ENCODE measurements at places on chromosomes 4 and X. TPM values are rescaled to one million over a fixed set of nuclear protein-coding genes. Genes with fewer than 3 reads are reported as not detected.
A peak's percentile ranks its signal among the peaks of the same experiment; 100 is the strongest.

DNA sequence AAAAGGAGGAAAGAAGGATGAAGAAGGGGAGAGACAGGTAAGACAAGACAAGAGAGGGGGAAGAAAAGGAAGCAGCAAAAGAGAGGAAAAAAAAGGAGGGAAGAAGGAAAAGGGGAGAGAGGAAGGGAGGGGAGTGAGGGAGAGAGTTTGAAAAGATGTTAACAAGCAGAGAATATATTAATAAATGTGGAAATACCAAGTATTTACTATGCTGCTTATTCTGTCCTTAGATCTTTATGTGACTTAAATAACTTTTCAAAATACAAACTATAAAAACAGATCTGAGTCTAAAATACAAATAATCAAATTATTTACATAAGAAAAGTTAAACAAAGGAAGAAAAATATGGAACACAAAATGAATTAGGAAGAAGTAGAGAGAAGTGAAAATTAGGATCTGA, 18.4 kb upstream of the COX18 start:
- DNase-seq = no peak

The CENPI gene
- 14.7 TPM for total RNA-seq

DNA sequence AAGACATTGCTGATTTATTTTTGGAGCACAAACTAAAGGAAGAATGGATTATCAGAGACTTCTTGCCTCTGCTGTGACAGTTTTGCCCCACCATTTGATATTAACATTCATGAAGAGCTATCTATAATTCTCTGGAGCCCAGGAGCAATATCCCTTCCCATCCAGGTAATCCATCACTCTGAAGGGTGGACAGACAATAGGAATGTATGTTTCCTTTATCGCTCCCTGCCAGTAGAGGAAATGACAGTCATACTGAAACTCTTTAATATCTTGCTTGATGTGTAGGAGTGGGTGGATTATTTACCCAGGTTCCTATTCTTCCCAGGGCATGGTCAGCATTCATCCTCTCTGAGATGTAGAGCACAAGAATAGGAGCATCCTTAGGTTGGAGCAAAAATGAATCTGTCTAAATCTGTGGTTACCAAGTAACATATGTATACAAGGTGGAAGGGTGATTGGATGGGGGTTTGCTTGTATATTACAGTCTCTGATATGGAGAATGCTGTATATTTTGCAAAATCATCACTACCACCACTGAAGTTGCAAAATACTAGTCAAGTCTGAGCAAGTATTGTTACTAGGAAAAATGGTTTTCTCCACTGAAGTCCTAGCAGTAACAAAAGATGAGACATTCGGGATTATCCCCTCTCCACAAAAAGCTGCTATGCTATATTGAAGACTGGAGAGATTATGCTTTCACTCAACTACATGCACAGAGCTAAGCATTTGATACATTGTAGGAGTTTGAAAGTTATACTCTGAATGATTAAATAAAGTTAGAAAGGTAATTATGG, 151.6 kb downstream of the CBLL2 start:
- no peak for DNase-seq

GRCh38 chr4:32932156-32932555, 2212.0 kb downstream of the PCDH7 start:
- no peak for DNase-seq

GRCh38 chr4:13476915-13477314, 7.2 kb downstream of the RAB28 start:
- DNase-seq = no peak

- no peak for DNase-seq
Observed at GRCh38 chr4:139596034-139596683, 40.1 kb upstream of the SETD7 start.

DNA sequence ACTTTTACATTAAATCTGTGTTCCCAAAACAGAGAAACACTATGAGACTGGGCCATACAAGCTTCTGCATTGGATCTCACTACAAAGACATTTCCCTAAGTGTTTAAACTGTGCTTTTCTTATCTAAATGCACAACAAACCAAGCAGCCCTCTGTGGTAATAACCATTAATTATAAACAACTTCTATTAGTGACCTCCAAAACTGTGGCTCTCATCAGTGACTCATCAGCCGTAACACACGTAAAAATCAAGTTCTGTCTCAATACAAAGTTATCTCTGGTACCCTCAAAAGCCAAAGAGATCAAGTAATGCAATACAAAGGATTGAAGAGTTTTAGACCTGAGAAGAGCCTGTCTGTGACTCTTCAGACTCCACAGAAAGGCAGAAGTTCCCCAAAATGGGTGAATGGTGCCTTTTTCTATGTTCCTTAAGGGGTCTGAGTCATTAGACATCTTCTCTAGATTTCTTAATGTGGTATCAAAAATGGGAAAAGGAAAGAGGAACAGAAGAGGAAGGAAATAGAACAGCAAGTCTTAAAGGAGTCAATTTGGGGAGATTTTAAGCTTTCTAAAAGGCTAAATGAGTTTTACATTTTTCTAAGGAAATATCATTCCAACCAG, 189.8 kb upstream of the PPP1R2C start:
- no peak for DNase-seq

The ZCCHC18 gene
- 5.5 TPM for total RNA-seq

DNA sequence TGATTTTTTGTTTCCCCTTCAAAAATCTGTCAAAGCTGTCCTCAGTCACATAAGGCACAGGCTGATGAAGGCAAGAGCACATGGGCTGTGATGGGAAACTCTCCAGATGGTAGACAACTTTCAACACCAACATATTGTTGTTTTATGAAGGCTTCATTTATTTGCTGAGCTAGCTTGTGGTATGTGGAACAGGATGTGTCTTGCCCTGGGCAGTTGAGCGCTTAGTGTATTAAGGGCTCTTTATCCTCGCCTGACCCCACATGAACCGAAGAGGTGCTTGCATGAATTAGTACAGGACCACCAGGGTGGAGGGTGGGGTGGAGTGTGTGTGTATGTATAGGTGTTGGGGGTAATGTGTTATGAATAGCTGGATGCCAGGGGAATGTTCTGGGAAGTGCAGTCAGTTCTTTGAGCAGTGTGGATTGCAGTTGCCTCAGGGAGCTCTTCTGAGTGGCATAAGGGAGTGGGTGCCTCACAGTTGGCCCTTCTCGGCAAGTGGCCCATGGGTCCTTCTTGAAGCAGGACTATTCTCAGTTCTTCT, 103.1 kb downstream of the PHEX start:
- no peak for DNase-seq

DNA sequence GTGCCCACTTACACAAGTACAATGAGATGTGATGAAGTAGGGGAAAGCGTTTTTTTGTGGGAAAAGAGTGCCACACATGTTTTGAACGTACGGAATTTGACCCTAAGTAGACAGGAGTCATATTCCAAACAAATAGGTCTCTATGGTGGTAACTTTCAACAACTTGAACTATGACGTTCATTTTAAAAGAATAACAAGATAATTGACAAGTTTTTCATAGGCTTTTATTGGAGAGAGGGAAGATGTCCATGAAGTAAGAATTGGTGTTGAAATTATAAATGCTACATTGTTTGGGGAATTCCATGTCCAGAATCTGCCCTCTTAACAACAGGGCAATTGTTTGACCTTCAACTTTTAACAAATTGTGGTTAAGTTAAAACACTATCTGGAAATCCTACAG, 126.5 kb downstream of the GASK1B start:
- no peak for DNase-seq

The ZDHHC15 gene
- 0.30 TPM for total RNA-seq

The BMP3 gene
- total RNA-seq = not detected

The HPGDS gene
- not detected for total RNA-seq

- DNase-seq = no peak
Observed at GRCh38 chr4:20764366-20764992, 64.2 kb downstream of the PACRGL start.

- DNase-seq = no peak
Observed at GRCh38 chr4:187962926-187963325, 32.6 kb upstream of the ZFP42 start.

- no peak for DNase-seq
Observed at GRCh38 chrX:134548257-134549201, 88.6 kb downstream of the HPRT1 start.

- DNase-seq = no peak
Observed at GRCh38 chrX:135009838-135010237, 12.5 kb downstream of the RTL8B start.

DNA sequence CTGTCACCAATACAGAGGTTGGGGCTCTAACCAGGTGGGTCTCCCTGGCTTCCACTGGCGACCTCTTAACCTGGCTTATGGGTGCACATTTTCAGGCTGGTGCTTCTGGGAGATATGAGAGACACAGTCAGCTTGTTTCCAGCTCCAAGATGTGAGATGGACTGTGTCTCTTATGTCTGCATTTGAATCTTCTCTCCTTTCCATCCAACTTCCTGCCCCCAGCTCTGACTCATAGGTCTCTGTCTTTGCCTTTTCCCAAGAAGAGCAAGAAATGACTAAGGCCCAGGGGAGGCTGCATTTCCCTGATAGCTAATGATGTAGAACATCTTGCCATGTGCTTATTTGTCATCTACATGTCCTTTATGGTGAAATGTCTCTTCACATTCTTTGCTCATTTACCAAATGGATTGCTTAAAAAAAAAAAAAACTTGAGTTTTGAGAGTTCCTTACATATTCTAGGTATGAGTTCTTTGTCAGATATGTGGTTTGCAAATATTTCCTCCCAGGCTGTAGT, 3.2 kb upstream of the UXT start:
- peak; percentile 39 for DNase-seq

- DNase-seq = no peak
Observed at GRCh38 chr4:85489273-85489981, 14.5 kb downstream of the ARHGAP24 start.

DNA sequence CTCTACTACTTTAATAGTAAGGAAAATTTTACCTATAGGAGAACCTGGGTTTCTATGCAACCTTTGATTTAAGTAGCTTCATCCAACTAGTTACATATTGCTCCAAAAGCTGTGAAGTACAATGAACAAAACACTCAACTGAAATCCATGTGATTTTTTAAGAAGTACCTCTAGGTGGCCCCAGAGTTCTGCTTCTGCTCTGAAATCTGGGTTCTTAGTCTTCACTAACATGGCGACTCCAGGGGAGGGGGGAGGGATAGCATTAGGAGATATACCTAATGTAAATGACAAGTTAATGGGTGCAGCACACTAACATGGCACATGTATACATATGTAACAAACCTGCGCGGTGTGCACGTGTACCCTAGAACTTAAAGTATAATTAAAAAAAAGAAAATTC, 73.4 kb upstream of the MAGEB2 start:
- no peak for DNase-seq

The MYOZ2 gene
- not detected for total RNA-seq

DNA sequence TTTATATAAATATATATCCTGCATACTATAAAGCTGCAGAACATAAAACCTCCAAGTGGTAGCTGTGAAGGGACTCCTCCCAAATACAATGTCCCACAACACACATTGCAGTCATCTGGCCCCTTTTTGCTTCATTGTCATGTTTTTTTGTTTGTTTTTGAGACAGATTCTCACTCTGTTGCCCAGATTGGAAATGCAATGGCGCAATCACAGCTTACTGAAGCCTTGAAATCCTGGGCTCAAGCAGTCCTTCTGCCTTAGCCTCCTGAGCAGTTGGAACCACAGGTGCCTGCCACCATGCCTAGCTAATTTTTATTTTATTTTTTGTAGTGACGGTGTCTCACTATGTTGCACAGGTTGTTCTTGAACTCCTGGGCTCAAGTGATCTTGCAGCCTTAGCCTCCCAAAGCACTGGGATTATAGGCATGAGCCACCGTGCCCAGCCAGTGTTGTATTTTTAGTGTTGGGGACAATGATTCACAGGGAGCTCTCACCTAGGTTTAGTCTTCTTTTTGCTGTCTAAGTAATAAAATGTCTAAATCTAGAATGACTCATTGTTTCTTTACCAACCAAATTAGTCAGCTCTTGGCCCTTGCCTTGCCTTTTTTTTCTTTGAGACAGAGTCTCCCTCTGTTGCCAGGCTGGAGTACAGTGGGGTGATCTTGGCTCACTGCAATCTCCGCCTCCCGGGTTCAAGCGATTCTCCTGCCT, 24.0 kb upstream of the XIAP start:
- DNase-seq = peak; percentile 24

DNA sequence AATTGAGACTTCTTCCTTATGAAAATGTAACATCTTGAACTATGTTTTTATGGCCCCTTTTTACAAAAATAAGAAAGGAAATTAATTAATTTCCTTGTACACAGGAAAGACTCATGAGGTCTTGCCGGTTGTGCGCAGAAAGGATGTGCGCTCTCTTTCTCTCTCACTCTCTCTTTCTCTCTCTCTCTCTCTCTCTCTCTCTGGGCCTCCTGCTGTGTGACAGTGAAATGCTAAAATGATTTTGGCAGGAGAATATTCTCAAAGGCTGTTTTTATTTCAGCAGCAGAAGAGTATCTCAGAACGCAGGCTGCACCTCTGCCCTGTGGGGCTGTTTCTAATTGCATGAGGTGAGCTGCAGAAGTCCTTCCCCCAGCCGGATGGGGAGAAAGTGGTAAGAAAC, 349.0 kb downstream of the MID1IP1 start:
- DNase-seq = no peak

- DNase-seq = no peak
Observed at GRCh38 chr4:36601864-36602495, 320.6 kb downstream of the DTHD1 start.

DNA sequence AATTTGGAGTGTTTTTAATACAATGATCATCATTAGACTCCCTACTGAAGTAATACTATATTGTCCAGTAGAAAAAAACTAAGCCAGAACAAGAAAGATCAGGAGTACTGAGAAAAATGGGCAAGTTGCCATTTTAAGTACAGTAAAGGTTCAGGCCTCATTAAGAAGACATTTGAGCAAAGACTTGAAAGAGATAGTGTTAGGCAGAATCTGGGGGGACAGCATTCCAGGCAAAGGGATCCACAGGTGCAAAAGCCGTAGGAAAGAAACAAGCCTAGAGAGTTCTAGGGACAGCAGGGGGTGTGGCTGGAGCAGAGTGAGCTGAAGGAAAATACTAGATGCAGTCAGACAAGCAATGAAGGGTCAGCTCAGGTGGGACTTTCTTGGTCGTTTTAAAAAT, 58.1 kb upstream of the INTU start:
- no peak for DNase-seq

DNA sequence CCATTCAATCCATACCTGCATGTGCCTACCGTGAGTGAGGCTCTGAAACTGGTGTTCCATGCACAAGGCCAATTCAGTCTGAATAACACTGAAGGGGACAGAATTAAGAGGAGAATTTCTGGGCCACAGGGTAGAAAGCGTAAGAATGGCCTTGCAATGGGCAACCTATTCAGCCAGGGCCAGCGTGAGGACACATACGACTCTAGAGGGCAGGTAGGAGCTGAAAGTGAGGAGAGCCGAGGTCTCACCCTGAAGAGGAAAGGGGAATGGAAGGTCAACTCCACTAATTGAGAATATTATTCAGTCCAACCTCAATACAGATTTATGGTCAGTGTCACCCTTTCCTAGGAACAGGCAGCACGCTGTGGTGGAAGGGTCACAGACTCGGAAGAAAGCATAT, 202.2 kb downstream of the TRIML1 start:
- no peak for DNase-seq

GRCh38 chr4:123597586-123597985, 201.0 kb downstream of the SPRY1 start:
- no peak for DNase-seq

The ANXA5 gene
- 58.0 TPM for total RNA-seq

The MAGEE2 gene
- total RNA-seq = not detected
